Thoracic aorta (tissue), 2 donors: ENCODE measurements at places on chromosomes 6 and 20. TPM values are rescaled to one million over a fixed set of nuclear protein-coding genes. Genes with fewer than 3 reads are reported as not detected.

DNA sequence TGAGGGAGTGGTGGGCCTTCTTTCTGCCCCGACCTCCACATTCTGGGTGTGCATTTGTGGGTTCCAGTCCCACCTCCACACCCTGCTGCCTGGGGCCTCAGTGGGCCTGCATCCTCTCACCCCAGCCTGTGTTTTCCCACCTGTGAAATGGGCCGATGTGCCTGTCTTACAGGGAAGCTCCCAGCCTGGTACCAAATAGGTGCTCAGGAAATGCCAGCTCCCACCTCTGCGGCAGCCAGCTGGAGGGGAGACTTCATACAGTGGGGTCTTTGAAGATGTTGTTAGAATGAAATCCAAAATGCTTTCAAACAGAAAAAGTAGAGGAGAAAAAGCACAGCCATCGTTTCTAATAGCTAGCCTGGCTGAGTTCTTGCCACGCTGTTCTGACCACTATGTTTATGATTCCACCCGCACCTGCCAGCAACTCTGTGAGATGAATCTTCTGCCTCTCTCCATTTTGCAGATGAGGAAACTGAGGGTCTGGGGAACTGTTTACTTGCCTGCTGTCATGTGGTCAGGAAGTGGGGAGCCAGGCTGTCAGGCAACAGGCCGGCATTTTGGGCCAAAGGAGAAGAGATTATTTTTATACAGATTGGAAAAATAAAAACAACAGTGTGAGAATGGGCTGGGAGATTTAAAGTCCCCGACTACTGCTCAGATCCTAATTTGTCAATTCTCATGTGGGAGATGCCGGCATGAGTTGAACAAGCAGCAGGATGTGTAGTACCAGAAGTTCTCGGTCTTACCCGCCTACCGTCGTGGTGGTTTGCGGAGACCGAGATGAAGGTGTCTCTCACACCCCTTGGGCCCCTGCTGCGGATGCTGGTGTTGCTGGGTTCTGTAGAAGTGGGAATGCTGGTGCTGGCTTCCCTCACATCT, 4.6 kb downstream of the TMEM181 start:
- H3K4me3 ChIP-seq, result no peak overlapping the region
- peaks cover 8% of the 10 kb centered on the region for H3K4me1 ChIP-seq
- no peaks in the 10 kb centered on the region for H3K36me3 ChIP-seq
- DNase-seq, result no peak
- H3K27ac ChIP-seq, result no peak overlapping the region

- H3K36me3 ChIP-seq, result no peaks in the 10 kb centered on the region
- no peaks in the 10 kb centered on the region for H3K4me1 ChIP-seq
Measured at GRCh38 chr6:149264629-149265028, 52.9 kb upstream of the TAB2 start.

GRCh38 chr20:32798046-32798981, 21.4 kb upstream of the MAPRE1 start:
- peaks cover 6% of the 10 kb centered on the region for H3K36me3 ChIP-seq
- no peak overlapping the region for H3K4me3 ChIP-seq
- no peaks in the 10 kb centered on the region for H3K27me3 ChIP-seq
- H3K27ac ChIP-seq, result no peak overlapping the region
- no peaks in the 10 kb centered on the region for H3K4me1 ChIP-seq
- DNase-seq, result no peak

DNA sequence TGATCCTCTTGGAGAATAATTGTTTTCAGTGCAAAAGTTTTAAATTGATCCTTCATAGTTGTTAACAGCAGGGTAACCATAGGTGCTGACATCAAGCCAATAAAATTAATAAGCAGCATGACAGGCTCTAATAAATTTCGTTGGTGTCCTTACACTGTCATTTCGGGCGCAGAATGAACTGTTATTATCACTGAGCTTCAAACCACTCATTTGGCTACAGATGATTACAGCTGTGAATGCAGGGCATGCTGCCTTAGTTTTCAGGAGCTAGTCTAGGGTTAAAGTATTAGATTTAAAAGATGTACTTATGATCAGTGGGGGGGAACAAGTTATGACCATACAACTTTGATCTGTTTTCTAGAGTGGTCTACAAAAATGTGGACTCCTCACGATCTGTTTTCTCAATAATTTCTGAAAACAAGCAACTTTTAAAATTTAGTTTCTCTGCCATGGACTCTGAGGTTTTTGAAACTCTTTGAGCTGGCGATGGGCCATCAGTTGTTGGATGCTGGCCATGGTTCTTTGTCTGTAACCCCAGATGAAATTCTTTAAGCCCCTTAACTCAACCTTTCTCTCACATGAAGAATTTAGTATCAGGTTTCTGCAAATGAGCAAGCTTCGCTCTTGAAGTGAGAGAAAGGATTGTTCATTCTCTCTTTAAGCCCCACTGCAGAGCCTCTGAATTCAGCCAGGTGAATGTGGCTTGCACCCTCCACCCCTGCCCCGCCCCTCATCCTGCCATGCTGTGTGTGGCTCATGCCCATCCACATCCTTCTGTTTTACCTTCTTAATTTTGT, 99.1 kb upstream of the MTHFD1L start:
- H3K4me1 ChIP-seq, result no peaks in the 10 kb centered on the region
- DNase-seq, result no peak
- H3K4me3 ChIP-seq, result no peak overlapping the region
- H3K27me3 ChIP-seq, result no peaks in the 10 kb centered on the region

GRCh38 chr20:25058847-25059810, 1.2 kb upstream of the ACSS1 start:
- H3K27me3 ChIP-seq, result no peaks in the 10 kb centered on the region
- no peaks in the 10 kb centered on the region for H3K36me3 ChIP-seq
- peak overlapping the region; percentile 89 for H3K4me3 ChIP-seq
- peaks cover 30% of the 10 kb centered on the region for H3K4me1 ChIP-seq

Gene COL21A1
- total RNA-seq, result 52.6 TPM

Gene PCSK2
- total RNA-seq, result 16.2 TPM

DNA sequence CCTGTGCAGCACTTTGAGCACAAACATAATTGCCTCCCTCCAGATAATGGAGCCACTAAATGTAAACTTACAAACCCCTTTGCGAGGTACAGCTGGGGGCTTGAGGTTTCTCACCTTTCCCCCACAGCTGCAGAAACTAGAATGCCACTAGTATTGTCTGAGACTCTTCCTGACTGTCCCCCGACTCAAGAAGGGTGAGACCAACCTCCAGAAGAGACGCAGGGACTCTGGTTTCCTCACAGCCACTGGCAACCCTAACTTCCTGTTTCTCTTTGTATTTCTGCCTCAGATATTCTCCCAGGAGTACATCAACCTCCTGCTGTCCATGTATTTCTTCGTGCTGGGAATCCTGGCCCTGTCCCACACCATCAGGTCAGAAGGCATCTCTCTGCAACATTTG, 23.6 kb downstream of the HM13 start:
- no peak overlapping the region for H3K4me3 ChIP-seq
- H3K36me3 ChIP-seq, result peaks cover 37% of the 10 kb centered on the region
- no peaks in the 10 kb centered on the region for H3K4me1 ChIP-seq
- H3K27me3 ChIP-seq, result no peaks in the 10 kb centered on the region

GRCh38 chr6:35651244-35651643, 37.5 kb downstream of the FKBP5 start:
- DNase-seq, result no peak
- H3K27ac ChIP-seq, result no peak overlapping the region
- H3K36me3 ChIP-seq, result peaks cover 7% of the 10 kb centered on the region
- H3K4me3 ChIP-seq, result no peak overlapping the region

DNA sequence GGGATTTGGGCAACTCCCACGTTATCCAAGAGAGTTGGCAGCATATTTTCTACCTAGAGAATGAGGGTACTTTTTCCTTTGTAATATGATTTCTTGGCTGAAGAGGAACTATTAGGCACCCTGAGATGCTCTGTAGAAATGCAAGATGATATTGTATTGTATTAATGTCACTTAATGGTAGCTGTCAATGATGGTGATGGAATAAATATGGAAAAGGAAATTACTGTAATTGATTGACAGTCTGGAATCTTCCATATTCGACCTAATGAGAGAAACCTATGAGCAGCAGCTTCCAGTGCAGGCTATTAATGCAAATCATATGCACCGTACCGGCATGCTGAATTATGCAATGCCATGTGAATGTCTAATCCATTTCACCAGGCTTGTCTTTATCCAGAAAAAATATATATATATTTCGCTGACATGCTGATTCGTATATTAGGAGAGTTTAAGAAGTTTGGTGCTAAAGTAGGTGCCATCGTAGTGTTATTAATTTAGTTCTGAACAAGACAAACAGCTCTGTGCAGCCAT, 494.2 kb upstream of the JARID2 start:
- no peak overlapping the region for H3K27ac ChIP-seq
- no peaks in the 10 kb centered on the region for H3K36me3 ChIP-seq
- H3K27me3 ChIP-seq, result no peaks in the 10 kb centered on the region
- H3K4me1 ChIP-seq, result no peaks in the 10 kb centered on the region
- DNase-seq, result no peak

DNA sequence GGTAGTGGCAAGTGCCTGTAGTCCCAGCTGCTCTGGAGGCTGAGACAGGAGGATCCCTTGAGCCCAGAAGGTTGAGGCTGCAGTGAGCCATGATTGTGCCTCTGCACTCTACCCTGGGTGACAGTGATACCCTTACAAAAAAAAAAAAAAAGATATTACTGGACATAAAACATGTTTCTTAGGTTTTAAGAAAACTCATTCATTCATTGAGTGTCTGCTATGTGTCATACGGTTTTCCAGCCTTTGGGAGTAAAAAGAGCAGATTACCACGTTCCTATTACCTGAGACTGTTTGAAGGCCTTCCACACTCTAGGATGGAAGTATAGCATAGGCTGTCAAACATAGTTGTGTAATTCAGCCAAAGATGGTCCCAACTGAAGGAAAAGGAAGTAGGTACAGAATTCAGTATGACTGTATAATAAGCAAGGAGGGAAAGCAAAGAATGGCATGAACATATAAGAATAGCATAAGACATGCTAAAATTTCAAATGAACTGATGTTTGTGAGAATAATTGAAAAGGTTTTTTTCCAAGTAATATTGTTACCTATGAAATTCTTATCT, 22.0 kb downstream of the STXBP5 start:
- no peaks in the 10 kb centered on the region for H3K27me3 ChIP-seq
- H3K4me3 ChIP-seq, result no peak overlapping the region
- DNase-seq, result no peak
- H3K36me3 ChIP-seq, result no peaks in the 10 kb centered on the region
- H3K4me1 ChIP-seq, result peaks cover 4% of the 10 kb centered on the region
- H3K27ac ChIP-seq, result no peak overlapping the region

GRCh38 chr6:70080443-70081070, 214.2 kb downstream of the COL19A1 start:
- H3K27ac ChIP-seq, result no peak overlapping the region
- H3K4me3 ChIP-seq, result no peak overlapping the region
- H3K4me1 ChIP-seq, result no peaks in the 10 kb centered on the region
- no peaks in the 10 kb centered on the region for H3K27me3 ChIP-seq
- no peak for DNase-seq

DNA sequence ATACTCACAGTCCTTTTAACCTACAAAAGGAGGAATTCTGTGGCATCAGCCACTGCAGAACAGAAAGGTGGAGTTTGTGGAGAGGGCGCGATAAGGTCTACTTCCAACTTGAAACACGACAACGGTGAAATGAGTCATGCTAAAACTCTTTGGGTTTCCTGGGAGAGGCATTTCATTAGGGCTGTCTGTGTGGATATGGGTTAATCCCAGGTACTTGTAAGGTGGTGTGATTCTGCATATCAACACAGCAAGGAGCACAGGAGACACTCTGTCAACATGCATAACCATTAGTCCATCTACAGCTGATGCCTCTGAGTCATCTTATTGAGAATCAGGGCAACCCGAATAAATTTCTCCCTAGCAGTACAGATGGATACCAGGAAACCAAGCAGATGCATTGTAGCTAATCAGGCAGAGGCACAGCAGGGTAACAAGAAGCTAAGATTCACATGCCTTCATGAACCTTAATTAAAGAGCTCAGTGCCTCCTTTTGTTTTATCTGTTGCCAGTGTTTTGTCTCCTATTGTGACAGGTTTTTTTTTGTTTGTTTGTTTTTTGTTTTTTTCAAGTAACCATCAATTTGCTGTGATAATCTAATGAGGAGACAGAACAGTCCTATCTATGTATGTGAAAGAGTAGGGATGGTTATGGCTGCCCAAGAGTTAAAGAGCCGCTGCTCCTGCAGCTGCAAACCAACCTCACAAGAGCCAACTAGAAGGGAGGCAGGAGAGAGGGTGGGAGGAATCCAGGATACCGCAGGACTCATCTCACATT, 315.8 kb upstream of the SOX4 start:
- no peak overlapping the region for H3K27ac ChIP-seq
- DNase-seq, result no peak
- no peak overlapping the region for H3K4me3 ChIP-seq
- H3K36me3 ChIP-seq, result no peaks in the 10 kb centered on the region
- no peaks in the 10 kb centered on the region for H3K27me3 ChIP-seq

GRCh38 chr6:7833751-7834070, 76.9 kb downstream of the TXNDC5 start:
- no peak overlapping the region for H3K27ac ChIP-seq
- no peak overlapping the region for H3K4me3 ChIP-seq
- no peaks in the 10 kb centered on the region for H3K4me1 ChIP-seq
- H3K27me3 ChIP-seq, result no peaks in the 10 kb centered on the region

GRCh38 chr6:34859951-34860350, 27.9 kb downstream of the TAF11 start:
- H3K4me1 ChIP-seq, result no peaks in the 10 kb centered on the region
- no peaks in the 10 kb centered on the region for H3K27me3 ChIP-seq
- no peak overlapping the region for H3K27ac ChIP-seq
- peaks cover 46% of the 10 kb centered on the region for H3K36me3 ChIP-seq

DNA sequence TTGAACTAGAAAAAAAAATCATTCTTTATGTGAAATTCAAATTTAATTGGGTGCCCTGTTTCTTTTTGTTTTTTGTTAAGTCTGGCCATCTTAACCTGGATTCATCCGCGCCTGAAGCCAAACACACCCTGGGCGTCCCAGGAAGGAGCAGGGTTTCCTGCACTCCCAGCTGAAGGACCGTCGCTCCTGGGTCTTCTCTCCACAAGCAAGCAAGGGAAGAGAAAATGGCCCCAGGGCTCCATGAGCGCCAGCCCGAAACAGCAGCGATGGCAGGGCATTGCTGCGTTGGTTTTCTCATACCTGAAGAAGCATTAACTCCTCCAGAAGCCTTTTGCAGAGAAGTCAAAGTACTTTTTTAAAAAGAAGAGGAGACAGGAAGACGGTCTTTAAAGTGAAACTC, 105.4 kb upstream of the AFDN start:
- H3K36me3 ChIP-seq, result no peaks in the 10 kb centered on the region
- H3K4me1 ChIP-seq, result no peaks in the 10 kb centered on the region
- H3K4me3 ChIP-seq, result no peak overlapping the region

- H3K27ac ChIP-seq, result no peak overlapping the region
- H3K4me1 ChIP-seq, result no peaks in the 10 kb centered on the region
- no peak overlapping the region for H3K4me3 ChIP-seq
- H3K27me3 ChIP-seq, result no peaks in the 10 kb centered on the region
- DNase-seq, result no peak
- no peaks in the 10 kb centered on the region for H3K36me3 ChIP-seq
Measured at GRCh38 chr20:10376270-10377075, 57.5 kb downstream of the MKKS start.
